Left hindlimb (tissue), 1 donor: ENCODE measurements at places on chromosomes 6 and 20.

GRCh38 chr6:33411632-33412005, 805 bp downstream of the PHF1 start:
- DNase-seq: no peak

DNA sequence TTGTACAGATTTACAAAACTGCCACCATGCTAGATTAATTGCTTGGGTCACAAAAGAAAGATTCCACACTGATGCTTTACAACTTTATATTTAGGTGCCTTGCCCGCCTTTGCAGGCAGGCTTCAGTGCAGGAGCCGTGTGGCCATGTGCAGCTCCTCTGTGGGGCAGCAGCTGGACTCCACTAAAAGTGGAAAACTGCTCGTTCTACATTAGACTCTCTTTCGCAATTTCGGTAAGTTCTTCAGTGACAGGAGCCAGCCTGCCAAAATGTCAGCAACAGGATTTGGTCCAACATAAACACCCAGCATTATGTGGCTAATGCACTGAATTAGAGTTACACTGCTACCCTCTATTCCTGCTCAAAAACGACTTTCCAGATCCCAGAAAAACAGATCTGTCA, 174.4 kb upstream of the KCNK16 start:
- peak; percentile 72 for DNase-seq

- DNase-seq: no peak
Measured at GRCh38 chr6:23533944-23534343, 592.1 kb upstream of the NRSN1 start.

DNA sequence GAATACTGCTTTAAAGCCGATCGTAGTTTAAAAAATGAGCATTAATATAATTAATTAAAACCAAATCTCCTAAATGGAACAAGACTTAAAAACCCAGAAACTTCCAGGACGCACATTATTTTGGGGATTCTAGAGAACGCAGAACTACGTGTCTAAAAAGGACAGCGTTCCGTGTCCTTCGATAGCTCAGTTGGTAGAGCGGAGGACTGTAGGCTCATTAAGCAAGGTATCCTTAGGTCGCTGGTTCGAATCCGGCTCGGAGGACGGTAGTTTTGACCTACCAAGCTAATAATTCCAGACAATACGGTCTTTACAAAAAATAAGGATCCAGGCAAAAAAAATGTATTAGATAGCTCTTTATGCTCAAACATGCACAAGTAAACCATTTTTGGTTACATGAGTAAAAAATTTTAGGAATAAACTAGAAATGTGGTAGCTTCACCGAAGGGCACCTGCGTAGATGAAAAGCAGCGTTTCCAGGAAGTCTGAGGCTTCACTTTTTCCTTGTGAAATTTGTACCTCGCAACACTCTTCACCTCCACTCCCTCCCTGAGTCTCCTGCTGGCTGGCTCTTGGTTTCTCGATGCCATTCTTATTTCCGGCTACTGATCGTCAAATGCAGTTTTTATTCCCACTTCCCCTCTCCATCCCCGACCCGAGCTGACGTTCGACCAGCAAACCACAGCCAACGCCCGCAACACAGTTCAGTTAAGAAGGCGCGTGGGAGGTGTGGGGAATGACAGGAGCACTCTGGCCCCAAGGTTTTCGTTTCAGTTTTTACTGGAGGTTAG, 19.6 kb upstream of the ABT1 start:
- DNase-seq: no peak

DNA sequence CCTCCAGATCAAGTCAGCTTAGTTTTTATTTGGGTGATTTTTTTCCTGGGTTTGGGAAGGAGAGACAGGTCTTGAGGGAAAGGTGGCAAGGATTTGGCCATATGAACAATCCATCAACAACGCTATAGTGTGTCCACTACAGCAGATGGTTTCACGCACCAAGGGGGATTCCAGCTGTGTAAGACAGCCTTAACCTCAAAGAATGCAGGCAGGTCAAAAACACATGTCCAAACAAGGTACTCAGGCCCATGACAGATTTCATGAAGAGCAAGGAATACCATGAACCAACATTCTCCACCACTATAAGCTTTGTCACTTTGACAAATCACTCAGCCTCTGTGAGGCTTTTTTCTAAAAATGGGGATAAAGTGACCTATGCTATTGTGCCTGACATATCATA, 2.0 kb downstream of the AIF1 start:
- DNase-seq: no peak

DNA sequence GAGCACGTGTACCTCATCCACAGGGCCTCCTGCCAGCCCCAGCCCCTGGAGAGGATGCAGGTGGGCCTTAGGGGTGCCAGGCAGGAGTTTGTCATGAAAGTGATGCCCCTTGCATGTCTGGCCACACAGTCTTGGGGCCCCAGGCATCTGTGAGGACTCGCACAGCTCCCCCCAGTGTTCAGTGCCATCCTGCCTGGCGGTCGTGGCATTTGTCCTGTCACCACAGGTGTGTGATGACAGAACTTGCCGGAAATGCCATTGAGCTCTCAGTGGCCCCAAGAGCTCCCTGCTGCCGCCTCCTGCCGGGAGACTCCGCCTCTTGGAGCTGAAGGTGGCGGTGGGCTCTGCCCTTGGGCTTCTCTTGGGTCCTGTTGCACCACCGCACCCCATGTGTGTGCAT, 30.6 kb upstream of the ADRM1 start:
- DNase-seq: no peak

- DNase-seq: no peak
Measured at GRCh38 chr6:17856306-17856705, 131.1 kb downstream of the KIF13A start.

GRCh38 chr20:50043573-50044352, 61.0 kb downstream of the SNAI1 start:
- no peak for DNase-seq

GRCh38 chr6:148271711-148272439, 70.8 kb upstream of the SASH1 start:
- peak; percentile 73 for DNase-seq

DNA sequence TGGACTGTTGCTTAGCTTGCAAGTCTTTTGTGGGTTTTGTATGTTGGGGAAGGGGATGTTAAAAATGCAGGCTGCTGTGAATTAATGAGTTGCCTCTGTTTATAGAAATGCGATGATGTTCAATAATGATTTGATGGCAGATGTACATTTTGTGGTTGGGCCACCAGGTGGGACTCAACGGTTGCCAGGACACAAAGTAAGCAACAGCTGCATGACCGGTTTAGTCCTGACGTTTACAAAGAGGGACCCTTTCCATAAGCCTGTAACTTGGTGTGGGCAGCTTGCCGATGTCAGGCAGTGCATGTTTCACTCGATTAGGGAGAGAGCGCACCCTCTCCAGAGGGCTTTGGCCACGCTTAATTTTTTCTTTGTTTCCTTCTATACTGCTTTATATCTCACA, 1.3 kb downstream of the BTBD3 start:
- DNase-seq: peak; percentile 79

GRCh38 chr6:157273756-157274470, 49.4 kb downstream of the TMEM242 start:
- DNase-seq: no peak

GRCh38 chr6:42877695-42878094, 1.7 kb upstream of the RPL7L1 start:
- DNase-seq: no peak

DNA sequence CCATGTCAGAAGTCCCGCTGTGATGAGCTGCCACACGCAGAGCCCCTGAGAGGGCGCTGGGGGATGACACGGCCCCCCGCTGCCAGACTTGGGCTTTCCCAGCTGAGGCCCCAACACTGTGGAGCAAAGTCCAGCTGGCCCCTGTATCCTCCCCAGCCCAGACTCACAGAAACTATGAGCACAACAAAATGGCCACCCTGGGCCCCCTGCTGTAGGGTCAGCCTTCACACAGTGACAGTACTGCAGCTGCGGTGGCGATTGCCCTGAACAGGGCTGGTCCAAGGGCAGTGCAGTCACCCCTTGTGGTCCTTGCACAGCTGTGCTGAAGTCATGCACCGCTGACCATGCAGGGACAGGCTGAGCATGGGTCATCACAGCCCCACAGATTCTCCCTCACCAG, 78.2 kb upstream of the CST7 start:
- no peak for DNase-seq

GRCh38 chr20:25247000-25247517, 826 bp upstream of the PYGB start:
- peak; percentile 71 for DNase-seq

- DNase-seq: no peak
Measured at GRCh38 chr20:41178904-41179432, 41.6 kb downstream of the PLCG1 start.

- DNase-seq: no peak
Measured at GRCh38 chr20:14830466-14830865, 493.1 kb upstream of the FLRT3 start.
